ENCODE measurements at places on chromosomes 6 and 20. TPM values are rescaled to one million over a fixed set of nuclear protein-coding genes. Genes with fewer than 3 reads are reported as not detected.
A peak's percentile ranks its signal among the peaks of the same experiment; 100 is the strongest.

DNA sequence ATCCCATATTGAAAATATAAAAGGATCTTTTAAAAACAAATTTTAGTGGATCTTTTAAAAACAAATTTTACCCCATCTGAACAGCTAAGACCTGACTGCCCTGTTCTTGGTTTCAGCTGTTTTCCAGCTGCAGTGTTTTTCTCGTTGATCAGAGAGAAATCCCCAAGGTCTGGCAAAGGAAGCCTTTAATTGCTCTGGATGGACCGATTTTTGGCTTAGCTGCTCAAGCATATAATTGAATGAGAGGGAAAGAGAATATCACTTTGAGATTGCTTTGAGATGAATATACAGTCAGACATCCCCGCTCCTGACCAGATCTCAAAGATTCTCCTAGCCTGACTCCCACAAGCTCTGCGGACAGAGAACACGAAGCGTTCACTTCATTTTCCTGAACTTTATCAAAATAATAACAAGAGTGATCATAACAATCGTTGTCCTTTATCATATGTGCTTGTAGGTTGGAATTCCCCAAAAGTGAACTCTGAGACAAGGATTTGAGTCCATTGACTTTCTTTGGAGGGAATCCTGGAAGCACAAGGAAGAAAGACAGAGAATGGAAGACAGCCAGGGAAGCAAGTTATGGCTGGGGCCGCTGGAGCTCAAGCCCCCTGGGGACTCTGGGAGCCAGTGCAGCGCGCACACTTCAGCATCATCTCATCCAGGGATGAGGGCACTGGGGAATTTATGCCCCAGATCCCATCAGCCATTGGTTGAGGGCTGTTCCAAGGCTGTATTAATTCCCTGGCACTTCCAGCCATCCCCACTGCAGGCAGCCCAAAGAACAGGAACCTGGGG is 101.3 kb downstream of the SNX5 start:
- DNase-seq = no peak

AGER gene
- polyA plus RNA-seq = 4.2 TPM

RAET1G gene
- 4.2 TPM for polyA plus RNA-seq

- no peak for DNase-seq
Measured at GRCh38 chr6:102355578-102355977, 962.1 kb downstream of the GRIK2 start.

MAP3K4 gene
- 11.5 TPM for polyA plus RNA-seq

DNA sequence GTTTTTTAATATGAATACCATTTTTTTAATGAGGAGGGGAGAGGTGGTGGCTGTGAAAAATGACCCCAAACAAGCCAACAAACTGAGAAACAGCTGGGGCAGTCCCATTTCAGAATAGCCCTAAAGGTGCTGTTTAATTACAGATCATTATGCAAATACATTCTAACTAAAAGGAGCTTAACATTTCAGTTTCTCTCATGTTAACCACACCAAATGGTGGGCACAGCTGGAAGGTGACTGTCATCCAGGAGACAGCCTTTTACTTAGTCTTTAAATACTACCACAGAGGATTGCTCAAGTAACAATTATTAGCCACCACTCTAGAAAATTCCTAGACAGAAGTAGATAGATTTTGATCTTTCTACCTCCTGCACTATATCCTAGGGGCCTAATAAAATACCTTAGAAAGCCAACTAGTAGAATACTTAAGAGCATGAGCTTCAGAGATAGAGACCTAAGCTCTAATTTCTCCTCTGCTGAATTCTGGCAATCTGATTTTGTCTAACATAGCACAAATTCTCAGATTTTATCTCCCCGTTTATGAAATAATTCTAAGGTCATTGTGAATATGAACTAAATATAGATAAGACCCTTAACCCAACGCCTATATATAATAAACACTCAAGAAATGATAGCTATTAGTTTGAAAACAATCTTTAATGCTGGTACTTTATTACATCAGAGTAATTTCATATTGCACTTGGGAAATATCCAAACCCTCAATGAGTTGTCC is 615.1 kb upstream of the NRSN1 start:
- DNase-seq = no peak

NRSN1 gene
- polyA plus RNA-seq = not detected

SUMO4 gene
- polyA plus RNA-seq = not detected

- no peak for DNase-seq
Measured at GRCh38 chr6:42257063-42257462, 39.4 kb upstream of the MRPS10 start.

GRCh38 chr6:36523936-36524499 is 23.3 kb downstream of the STK38 start:
- no peak for DNase-seq

- DNase-seq = no peak
Measured at GRCh38 chr6:147567141-147567805, 58.8 kb downstream of the SAMD5 start.

GRCh38 chr20:3121955-3122610 is 37.6 kb upstream of the AVP start:
- DNase-seq = no peak

DNA sequence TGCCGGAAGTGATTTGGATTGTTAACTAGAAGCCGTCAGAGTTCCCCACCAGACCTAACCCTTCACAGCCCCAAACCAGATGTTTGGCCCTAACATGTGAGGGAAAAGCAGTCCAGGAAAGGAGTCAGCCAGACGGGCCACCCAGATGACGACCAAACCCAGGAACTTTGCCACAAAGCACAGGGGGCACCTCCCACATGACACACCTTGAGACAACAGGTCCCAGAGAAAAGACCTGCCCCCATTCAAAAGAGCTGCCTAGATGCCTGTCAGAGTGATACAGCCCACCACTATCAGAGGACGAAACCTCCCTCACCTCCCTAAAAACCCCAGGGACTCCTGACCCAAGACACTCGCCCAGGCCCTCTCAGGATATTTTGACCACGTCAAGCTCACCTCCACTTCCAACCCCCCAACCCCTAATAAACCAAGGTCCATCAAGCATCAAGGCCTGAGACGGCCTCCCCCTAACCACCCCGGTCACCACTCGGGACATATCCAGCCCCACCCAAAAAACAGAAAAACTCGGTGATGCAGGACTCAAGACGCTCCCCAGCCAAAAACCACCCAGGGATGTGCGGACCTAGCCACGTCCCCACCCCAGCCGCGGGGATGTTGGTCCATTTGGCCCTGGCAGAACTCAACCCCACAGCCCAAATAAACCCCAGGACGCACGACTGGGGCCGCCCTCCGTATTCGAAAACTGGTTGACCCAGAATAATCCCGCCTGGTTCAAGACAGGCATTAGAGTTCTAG is 662 bp downstream of the ZNF343 start:
- peak; percentile 47 for DNase-seq

PGM3 gene
- 64.3 TPM for polyA plus RNA-seq

DNA sequence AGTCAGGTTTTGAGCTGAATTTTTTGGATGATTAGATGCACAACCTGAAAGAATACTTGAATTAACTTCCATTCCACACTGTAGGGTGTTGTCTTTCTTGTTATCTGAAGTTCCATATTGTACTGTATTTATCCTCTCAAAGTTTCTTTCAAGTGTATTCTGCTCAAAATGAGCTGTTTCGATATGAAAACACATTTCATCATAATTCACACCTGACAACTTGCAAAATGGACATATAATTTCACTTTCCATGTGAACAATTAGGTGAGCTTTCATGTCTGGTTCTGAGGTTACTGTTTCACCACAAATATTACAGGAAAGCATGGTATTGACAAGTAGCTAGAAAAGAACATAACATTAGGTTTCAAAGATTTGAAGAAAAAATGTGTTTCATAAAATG is 1.7 kb downstream of the ZUP1 start:
- no peak for DNase-seq

C20orf144 gene
- 0.19 TPM for polyA plus RNA-seq

GRCh38 chr20:61121661-61122060 is 130.4 kb upstream of the CDH4 start:
- DNase-seq = no peak

DNA sequence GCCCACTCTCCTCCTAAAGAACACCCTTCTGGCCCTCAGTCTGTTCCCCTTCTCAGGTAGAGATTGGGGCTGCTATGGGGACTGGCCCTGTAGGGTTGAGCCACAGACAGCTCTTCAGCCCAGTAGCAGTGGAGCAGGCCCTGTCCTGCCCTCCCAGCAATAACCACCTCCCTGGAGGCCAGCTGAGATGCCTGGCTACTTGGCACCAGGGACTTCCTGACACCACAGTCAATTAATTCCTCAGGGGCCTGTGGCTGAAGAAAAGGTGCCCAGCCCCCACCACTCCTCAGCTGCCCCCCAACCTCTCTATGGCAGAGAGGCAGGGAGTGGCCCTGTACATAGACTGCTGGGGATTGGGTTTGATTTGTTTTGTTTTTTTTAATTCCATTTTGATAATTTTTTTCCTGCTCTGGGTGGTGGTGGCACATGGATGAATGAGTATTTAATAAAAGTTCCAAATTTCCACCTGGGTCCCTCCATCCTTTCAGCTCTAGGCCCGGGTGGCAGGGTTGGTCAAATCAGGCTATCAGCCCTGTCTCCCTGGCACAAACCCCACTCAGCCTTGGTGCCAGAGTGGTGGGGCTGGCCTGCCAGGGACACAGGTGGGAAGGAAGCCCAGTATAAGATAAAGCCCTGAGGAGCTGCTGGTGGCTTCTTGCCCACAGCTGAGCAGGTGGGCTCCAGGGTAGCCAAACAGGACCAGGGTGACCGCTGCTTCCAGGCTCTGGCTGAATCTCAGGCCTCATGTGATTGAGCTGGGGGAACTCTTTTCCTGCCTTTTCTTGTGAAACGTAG is 1.9 kb upstream of the DEF6 start:
- no peak for DNase-seq

GRCh38 chr6:156781861-156782631 is 4.9 kb downstream of the ARID1B start:
- no peak for DNase-seq

DNA sequence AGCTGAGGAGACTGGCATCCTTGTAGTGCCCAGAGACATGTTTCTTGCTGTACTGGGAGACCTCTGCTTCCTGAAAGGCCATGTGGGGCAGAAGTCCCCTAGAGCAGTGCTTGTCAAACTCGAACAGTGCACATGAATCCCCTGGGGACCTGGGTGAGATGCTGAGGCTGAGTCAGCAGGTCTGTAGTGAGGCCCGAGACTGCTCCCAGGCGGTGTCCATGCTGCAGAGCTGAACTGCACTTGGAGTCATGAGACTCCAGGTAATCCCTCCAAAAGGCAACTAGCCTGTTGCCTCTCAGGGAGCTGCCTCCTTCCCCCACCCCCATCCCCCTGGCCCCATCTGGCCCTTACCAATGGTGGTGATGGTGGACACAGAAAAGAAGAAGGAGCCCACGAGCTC is 3.7 kb downstream of the KCNK17 start:
- DNase-seq = no peak

SOX4 gene
- polyA plus RNA-seq = 4.8 TPM

VNN1 gene
- 0.07 TPM for polyA plus RNA-seq

SOX18 gene
- not detected for polyA plus RNA-seq

GRCh38 chr20:59939052-59939878 is 840 bp downstream of the PPP1R3D start:
- no peak for DNase-seq

- no peak for DNase-seq
Measured at GRCh38 chr20:51259455-51259854, 236.5 kb upstream of the KCNG1 start.

GRCh38 chr20:23050076-23050838 is 785 bp upstream of the THBD start:
- no peak for DNase-seq

DNA sequence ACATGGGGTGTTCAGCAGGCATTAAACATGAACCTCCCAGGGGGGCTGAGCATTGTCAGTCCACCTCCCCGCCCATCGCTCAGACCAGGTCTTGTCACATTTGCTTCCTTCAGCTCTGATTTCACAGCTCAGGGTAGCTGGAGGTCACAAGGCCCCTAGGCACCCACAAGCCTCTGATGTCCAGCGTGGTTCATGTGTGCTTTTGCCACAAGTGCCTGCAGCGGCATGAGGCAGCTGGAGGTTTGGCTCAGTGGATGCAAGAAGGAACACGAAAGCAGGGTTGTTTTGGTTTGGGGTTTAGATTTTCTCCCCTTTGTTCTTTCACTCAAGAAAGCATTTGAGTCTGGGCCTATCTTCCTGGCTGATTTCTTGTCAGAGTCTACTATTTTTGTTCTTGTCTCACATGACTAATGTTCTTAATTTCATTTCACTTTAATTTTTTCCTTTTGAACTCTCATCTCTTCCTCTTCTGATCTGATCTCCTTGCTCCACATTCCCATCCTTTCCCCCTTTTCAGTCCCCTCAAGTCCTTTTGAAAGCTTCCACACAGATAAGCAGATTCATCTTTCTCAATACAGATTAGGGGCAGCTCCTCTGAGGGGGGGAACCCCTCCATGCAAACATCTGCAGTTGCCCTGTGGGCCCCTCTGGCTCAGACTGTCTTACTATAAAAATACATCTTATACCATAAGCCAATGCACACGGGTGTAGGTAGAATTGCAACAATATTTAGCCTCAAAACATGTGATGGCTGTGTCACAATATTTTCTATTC is 68.1 kb upstream of the CEP85L start:
- DNase-seq = no peak

DNA sequence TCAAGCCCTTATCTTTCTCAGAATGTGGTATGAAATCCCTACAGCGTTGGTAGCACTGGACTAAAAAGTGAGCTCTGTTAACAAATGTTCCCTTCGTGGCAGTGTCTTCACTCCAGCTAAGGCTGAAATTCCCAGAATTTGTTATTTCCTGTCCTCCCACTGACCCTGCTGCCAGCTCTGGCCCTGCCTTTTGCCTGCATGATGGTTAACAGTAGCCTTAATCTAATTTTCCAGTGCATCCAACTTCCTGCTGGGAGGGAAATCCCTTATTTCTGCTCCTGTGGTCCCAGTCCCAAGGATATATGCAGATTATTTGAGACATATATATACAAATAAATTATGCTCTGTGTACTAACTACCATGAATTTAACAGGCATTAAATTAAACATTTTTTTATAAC is 157.2 kb upstream of the CARMIL1 start:
- DNase-seq = peak; percentile 6

GRCh38 chr6:133392641-133393040 is 151.5 kb downstream of the EYA4 start:
- DNase-seq = no peak

- DNase-seq = no peak
Measured at GRCh38 chr20:32749914-32750637, 6.8 kb upstream of the COMMD7 start.

DNA sequence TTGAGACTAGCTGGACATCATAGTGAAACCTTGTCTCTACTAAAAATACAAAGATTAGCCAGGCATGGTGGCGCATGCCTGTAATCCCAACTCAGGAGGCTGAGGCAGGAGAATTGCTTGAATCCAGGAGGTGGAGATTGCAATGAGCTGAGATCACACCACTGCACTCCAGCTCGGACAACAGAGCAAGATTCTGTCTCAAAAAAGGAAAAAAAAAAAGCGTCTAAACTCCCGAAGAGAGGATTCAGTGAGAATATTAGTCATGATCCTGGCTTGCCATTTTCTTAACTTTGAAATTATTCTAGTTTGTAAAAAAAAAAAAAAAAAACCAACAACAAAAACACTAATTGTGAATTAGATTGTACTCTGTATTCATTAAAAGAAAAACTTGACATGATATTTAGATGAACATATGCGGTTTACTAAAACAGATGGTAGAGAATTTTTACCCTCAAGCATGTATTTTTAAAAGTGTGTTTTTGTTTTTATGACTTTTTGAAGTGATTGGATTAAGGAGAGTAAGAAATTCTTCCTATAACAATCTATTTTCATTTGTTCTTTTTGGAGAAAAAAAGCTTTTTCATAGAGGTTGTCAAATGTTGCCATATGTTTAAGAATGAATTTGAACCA is 80.7 kb downstream of the UST start:
- DNase-seq = peak; percentile 20

- DNase-seq = no peak
Measured at GRCh38 chr6:98827295-98828159, 6.8 kb upstream of the POU3F2 start.
